Vein endothelial cell (primary cell): ENCODE measurements at places on chromosomes 5 and 9. TPM values are rescaled to one million over a fixed set of nuclear protein-coding genes. Genes with fewer than 3 reads are reported as not detected.

The TUSC1 gene
- total RNA-seq: 12.1 and 12.5 TPM in 2 replicates

The GPX8 gene
- total RNA-seq: 80.4 and 84.5 TPM in 2 replicates

The PCDHGC4 gene
- 2.2 and 2.3 TPM in 2 replicates for total RNA-seq

The PDE6A gene
- total RNA-seq: under 0.01 TPM in 1 of 2 replicates, not detected in the other

The SV2C gene
- not detected in 2 replicates for total RNA-seq

The PCDHA11 gene
- under 0.01 and 0.10 TPM in 2 replicates for total RNA-seq

The TEX48 gene
- total RNA-seq: not detected in 2 replicates

The SPINK4 gene
- not detected in 2 replicates for total RNA-seq

The PLK2 gene
- total RNA-seq: 702 and 1,236 TPM in 2 replicates

The FABP6 gene
- total RNA-seq: not detected in 2 replicates

The FASTKD3 gene
- 12.7 and 15.8 TPM in 2 replicates for total RNA-seq

The SLC28A3 gene
- total RNA-seq: not detected in 2 replicates

The BTNL8 gene
- total RNA-seq: not detected in 2 replicates

The CARTPT gene
- total RNA-seq: not detected in 2 replicates

The BARHL1 gene
- total RNA-seq: not detected in 2 replicates

The IFNA13 gene
- total RNA-seq: not detected in 2 replicates

The GPR107 gene
- total RNA-seq: 30.0 and 40.5 TPM in 2 replicates

The MYMK gene
- total RNA-seq: not detected in 2 replicates

The FBN2 gene
- total RNA-seq: 2.4 and 5.9 TPM in 2 replicates

The APC gene
- total RNA-seq: 67.9 and 70.2 TPM in 2 replicates

The PCDHGA9 gene
- 5.6 and 6.1 TPM in 2 replicates for total RNA-seq

The HAPLN1 gene
- total RNA-seq: under 0.01 TPM in 1 of 2 replicates, not detected in the other

The ENTREP1 gene
- total RNA-seq: 6.1 and 9.8 TPM in 2 replicates

The PAEP gene
- not detected in 2 replicates for total RNA-seq

The OCLN gene
- total RNA-seq: 7.7 and 11.8 TPM in 2 replicates

The PCDHA2 gene
- total RNA-seq: under 0.01 TPM in 1 of 2 replicates, not detected in the other
